ENCODE measurements at places on chromosomes 1 and 21. TPM values are rescaled to one million over a fixed set of nuclear protein-coding genes. Genes with fewer than 3 reads are reported as not detected.

Gene ANKRD45
- 0.82 TPM for total RNA-seq

Gene LCE6A
- total RNA-seq = not detected

Gene CLCNKA
- 0.09 TPM for total RNA-seq

Gene ETV3L
- not detected for total RNA-seq

DNA sequence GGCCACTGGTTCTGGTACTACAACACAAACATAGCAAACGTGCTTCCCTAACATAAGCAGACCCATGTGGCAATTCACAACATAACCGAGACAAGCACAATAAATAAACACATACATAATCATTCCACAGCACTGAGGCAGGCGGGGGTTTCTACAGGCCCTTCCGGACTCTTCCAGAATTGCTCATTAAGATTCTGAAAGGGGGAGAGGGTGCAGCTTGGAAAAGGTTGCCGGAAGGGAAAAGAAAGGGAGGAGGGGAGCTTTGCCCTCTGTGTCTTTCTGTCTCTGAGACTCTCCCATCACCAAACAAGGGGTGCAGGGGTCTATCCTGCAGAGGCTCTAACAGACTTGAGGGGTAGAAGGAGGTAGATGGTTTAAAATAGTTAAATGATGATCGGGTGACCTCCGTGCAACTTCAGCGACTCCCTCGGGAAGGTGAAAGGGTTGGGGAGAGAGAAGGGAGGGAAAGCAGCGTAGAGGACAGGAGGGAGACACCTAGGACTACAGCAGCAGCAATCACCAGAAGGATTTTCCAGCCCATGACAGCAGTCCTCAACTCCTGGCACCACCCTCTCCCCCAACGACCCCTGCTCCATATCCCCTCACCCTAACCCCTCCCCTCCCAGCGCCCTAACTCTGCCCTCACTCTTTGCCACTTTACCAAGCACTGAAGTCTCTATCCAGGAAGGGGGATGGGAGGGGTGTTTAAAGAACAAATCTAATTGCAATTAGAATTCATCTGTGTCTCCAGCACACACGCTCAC lies 365.5 kb upstream of the ESRRG start:
- no peak for DNase-seq

- no peak for DNase-seq
Observed at GRCh38 chr1:23242414-23242813, 25.1 kb upstream of the HTR1D start.

DNA sequence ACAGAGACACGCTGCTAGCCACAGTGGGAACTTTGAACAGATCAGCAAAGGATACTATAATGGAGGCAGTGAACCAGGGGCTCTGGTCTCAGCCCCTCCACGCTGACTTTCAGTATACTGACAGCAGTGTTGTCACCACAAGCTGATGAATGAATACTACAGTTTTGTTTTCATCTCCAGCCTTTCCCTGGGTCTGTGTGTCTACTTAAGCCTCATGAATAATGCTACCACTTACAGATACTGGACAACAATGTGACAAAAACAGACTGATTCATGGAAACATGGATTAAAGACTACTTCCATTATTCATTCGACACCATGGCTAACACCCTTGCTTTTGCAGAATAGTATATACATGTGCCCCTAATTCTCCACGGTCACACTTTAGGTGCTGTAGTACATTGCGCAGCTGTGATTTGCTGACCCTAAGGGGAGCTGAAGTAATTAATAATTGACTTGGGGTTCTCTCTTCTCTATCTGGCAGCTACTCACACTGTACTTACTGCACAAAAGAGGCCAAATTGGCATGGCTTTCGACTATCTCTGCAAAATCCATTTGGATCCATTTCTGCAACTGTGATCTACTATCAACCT lies 203.2 kb upstream of the LYPLAL1 start:
- DNase-seq = no peak

- no peak for DNase-seq
Observed at GRCh38 chr1:156755527-156755950, 4.1 kb upstream of the HDGF start.

Gene LCE1F
- not detected for total RNA-seq

GRCh38 chr1:243956450-243956849 lies 94.6 kb upstream of the ZBTB18 start:
- DNase-seq = no peak

- DNase-seq = no peak
Observed at GRCh38 chr21:45873866-45874265, 107.7 kb upstream of the COL6A1 start.

Gene CD164L2
- total RNA-seq = not detected

Gene ACTL8
- not detected for total RNA-seq

DNA sequence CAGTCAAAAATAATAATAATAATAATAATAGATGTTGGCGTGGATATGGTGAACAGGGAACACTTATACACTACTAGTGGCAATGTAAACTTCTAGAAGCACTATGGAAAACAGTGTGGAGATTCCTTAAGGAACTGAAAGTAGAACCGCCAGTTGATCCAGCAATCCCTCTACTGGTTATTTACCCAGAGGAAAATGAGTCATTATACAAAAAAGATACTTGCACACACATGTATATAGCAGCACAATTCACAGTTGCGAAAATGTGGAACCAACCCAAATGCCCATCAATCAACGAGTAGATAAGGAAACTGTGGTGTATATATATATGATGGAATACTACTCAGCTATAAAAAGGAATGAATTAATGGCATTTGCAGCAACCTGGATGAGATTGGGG lies 176.0 kb downstream of the PLPP3 start:
- no peak for DNase-seq

DNA sequence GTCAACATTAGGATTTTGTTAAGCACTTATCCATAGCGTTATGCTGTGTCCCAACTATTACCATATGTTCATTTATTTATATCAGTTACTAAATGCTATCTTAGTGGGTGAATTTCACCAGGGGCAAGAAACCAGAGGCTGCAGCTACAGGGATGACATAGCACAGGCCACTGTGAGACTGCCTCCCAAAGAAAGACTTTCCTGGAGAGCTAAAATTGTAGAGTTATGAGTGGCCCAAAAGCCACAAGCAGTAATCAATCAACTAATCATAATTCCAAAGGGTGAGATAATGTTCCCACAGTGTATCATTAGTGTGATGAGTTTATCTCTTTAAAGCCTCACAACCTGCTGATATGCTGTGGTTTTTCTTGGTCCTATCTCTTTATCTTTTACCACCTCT lies 3.8 kb upstream of the TGFB2 start:
- no peak for DNase-seq

Gene MEF2D
- 6.0 TPM for total RNA-seq

Gene S100A11
- 381 TPM for total RNA-seq

Data from fibroblast of the aortic adventitia (primary cell).